CD8-positive, alpha-beta memory T cell (primary cell): ENCODE measurements at places on chromosomes 3 and 15. TPM values are rescaled to one million over a fixed set of nuclear protein-coding genes. Genes with fewer than 3 reads are reported as not detected.

The DBR1 gene
- 15.0 TPM for polyA plus RNA-seq

The OR4F15 gene
- not detected for polyA plus RNA-seq

DNA sequence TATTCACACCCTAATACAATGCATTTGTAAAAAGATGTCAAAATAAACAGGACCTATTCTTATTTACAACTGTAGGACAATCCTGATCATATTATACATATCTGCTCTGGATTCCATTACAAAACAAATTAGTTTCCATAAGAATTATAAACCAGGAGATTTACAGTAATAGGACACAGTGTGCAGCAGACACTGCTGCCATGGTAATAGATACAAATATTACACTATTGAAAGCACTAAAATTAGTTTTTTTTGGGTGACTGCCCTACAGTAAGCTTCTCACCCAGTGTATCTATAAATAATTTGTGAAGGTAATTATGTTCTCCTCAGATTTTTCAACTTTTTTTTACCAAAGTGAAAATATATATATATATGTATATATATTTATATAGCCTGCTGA is 47.9 kb downstream of the USF3 start:
- H3K4me3 ChIP-seq: no peak overlapping the region
- no peak overlapping the region for H3K27ac ChIP-seq
- no peak for DNase-seq
- no peaks in the 10 kb centered on the region for H3K36me3 ChIP-seq
- no peaks in the 10 kb centered on the region for H3K27me3 ChIP-seq
- H3K4me1 ChIP-seq: no peaks in the 10 kb centered on the region

GRCh38 chr3:27471923-27472550 is 12.1 kb downstream of the SLC4A7 start:
- no peaks in the 10 kb centered on the region for H3K36me3 ChIP-seq
- no peak overlapping the region for H3K4me3 ChIP-seq
- DNase-seq: no peak
- no peak overlapping the region for H3K27ac ChIP-seq
- H3K27me3 ChIP-seq: no peaks in the 10 kb centered on the region
- H3K4me1 ChIP-seq: peaks cover 11% of the 10 kb centered on the region

GRCh38 chr3:107870943-107871638 is 219.7 kb downstream of the CD47 start:
- no peak for DNase-seq
- no peak overlapping the region for H3K4me3 ChIP-seq
- no peaks in the 10 kb centered on the region for H3K36me3 ChIP-seq
- H3K27me3 ChIP-seq: no peaks in the 10 kb centered on the region

DNA sequence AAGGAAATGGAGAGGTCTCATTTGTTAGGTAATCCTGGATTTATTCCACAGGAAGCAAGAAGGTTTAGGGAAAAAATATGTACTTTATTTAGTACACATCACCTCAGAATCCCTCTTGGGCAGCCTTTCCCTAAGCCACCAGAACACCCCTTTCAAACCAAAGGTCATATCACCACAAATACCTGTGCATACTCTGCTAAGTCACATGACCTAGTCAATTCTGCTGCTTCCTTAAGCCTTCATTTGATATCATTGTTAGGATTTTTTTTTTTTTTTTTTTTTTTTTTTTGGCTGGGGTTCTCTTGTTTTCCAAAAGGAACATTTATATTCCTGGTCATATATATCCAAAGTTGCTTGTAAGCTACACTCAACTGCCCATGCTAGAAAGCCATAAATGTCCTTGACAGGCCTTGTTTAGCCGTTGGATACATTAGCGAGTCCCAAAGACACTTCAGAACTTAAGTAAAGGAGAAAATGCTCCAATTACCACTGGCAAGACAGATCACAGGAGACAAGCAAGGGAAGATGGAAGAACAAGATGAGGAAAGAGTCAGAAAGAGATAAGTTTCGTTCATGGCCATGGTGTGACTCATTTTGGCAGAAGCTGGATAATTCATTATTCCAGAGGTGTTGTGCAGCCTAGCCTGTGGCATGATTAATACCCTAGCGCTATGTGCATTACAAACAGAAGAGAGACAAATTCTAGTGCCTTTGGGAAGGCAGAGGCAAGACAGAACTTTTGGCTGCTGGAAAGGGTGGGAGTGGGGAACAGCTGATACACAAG is 155.6 kb upstream of the SLC2A2 start:
- H3K27me3 ChIP-seq: no peaks in the 10 kb centered on the region
- H3K27ac ChIP-seq: no peak overlapping the region
- no peaks in the 10 kb centered on the region for H3K4me1 ChIP-seq
- no peaks in the 10 kb centered on the region for H3K36me3 ChIP-seq
- no peak for DNase-seq
- H3K4me3 ChIP-seq: no peak overlapping the region

DNA sequence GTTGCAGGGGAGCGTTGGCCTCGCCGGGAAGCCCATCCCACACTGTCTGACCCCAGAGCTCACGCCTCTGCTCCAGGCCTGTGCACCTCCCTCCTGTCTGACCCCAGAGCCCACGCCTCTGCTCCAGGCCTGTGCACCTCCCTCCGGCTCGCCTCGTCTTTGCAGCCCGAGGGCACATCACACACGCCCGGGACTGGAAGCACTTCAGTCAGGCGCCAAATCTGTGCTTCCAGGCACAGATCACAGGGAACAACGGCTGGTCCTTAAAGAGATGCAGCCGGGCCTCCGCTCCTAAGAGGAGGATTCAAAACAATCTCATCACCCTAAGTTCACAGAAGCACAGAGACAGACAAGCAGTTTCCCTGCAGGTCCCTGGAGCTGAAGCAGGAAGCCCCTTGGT is 103.0 kb upstream of the RPL32 start:
- no peaks in the 10 kb centered on the region for H3K27me3 ChIP-seq
- no peak for DNase-seq
- H3K27ac ChIP-seq: no peak overlapping the region
- no peak overlapping the region for H3K4me3 ChIP-seq
- peaks cover 22% of the 10 kb centered on the region for H3K36me3 ChIP-seq
- peaks cover 29% of the 10 kb centered on the region for H3K4me1 ChIP-seq

GRCh38 chr15:76905855-76906254 is 715 bp upstream of the SCAPER start:
- DNase-seq: no peak
- peak overlapping the region; percentile 86 for H3K4me3 ChIP-seq
- no peaks in the 10 kb centered on the region for H3K27me3 ChIP-seq
- H3K36me3 ChIP-seq: no peaks in the 10 kb centered on the region
- peak overlapping the region; percentile 60 for H3K27ac ChIP-seq

The CAPN3 gene
- polyA plus RNA-seq: 1.1 TPM

- H3K27ac ChIP-seq: no peak overlapping the region
- no peak overlapping the region for H3K4me3 ChIP-seq
- DNase-seq: no peak
- no peaks in the 10 kb centered on the region for H3K4me1 ChIP-seq
- no peaks in the 10 kb centered on the region for H3K27me3 ChIP-seq
Observed at GRCh38 chr15:87981969-87982368, 274.6 kb downstream of the NTRK3 start.

GRCh38 chr3:49992326-49992725 is 52.4 kb downstream of the RBM6 start:
- no peaks in the 10 kb centered on the region for H3K4me1 ChIP-seq
- DNase-seq: no peak
- peaks cover 7% of the 10 kb centered on the region for H3K36me3 ChIP-seq
- H3K27me3 ChIP-seq: no peaks in the 10 kb centered on the region
- no peak overlapping the region for H3K4me3 ChIP-seq

The LEKR1 gene
- 0.56 TPM for polyA plus RNA-seq

GRCh38 chr3:149251186-149251585 is 29.6 kb upstream of the CP start:
- DNase-seq: no peak
- H3K4me3 ChIP-seq: no peak overlapping the region
- no peaks in the 10 kb centered on the region for H3K36me3 ChIP-seq

The FOXB1 gene
- 0.10 TPM for polyA plus RNA-seq

The GHSR gene
- not detected for polyA plus RNA-seq

- H3K27ac ChIP-seq: no peak overlapping the region
- H3K27me3 ChIP-seq: no peaks in the 10 kb centered on the region
- H3K4me3 ChIP-seq: no peak overlapping the region
- no peak for DNase-seq
- H3K4me1 ChIP-seq: no peaks in the 10 kb centered on the region
Observed at GRCh38 chr15:64693134-64693533, 82.3 kb downstream of the RBPMS2 start.

The GOLGA8M gene
- polyA plus RNA-seq: not detected

The BTLA gene
- 17.6 TPM for polyA plus RNA-seq
